ENCODE measurements at places on chromosomes 4 and X. TPM values are rescaled to one million over a fixed set of nuclear protein-coding genes. Genes with fewer than 3 reads are reported as not detected.

Gene REST
- 34.0 TPM for total RNA-seq

Gene KIT
- total RNA-seq = 0.89 TPM

Gene HTN3
- total RNA-seq = not detected

Gene MAGEC1
- total RNA-seq = not detected

Gene CD38
- not detected for total RNA-seq

Gene RAB9A
- 41.0 TPM for total RNA-seq

Gene P2RY4
- not detected for total RNA-seq

Gene CLDN34
- not detected for total RNA-seq

Gene DMD
- 3.9 TPM for total RNA-seq

Gene SPP1
- 58.1 TPM for total RNA-seq

Gene FRMPD4
- 0.33 TPM for total RNA-seq

Gene SSX1
- not detected for total RNA-seq

Gene SLC4A4
- total RNA-seq = 2.0 TPM

Gene EFHC2
- total RNA-seq = 0.50 TPM

Gene LONRF3
- total RNA-seq = 1.00 TPM

Gene TMEM150C
- 0.44 TPM for total RNA-seq

Gene WDR17
- 4.3 TPM for total RNA-seq

Gene GYPA
- not detected for total RNA-seq

Gene BTK
- not detected for total RNA-seq

Gene KCND1
- 0.33 TPM for total RNA-seq

Gene CFI
- total RNA-seq = 3.0 TPM

Gene NCAPG
- total RNA-seq = 22.2 TPM

Gene PPEF2
- under 0.01 TPM for total RNA-seq

Gene H2BW2
- total RNA-seq = not detected

Gene CAMK2D
- total RNA-seq = 149 TPM

Gene DNAAF6
- total RNA-seq = not detected

Gene NLGN3
- total RNA-seq = 0.12 TPM
